ENCODE measurements at places on chromosomes 12 and 14.

GRCh38 chr14:61929651-61930050 lies 167.4 kb downstream of the SNAPC1 start:
- DNase-seq: no peak

DNA sequence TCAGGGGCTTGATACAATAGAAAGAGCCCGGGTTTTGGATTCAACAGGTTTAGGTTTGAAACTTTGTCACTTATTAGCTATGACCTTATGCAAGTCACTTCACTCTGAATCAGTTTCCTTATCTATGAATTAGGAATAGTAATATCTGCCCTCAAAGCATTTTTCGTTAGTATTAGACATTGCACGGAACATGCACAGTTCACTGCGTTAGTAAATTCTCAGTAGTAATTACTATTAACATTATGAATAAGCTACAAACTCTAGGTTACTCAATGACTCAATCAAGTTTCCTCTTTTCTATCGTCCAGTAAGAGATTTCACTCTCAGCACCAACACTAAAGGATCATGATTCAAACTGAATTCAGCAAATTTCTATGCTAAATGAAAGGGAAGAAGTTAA lies 150.3 kb downstream of the CEP83 start:
- DNase-seq: no peak

GRCh38 chr12:5611162-5611561 lies 179.3 kb downstream of the NTF3 start:
- no peak for DNase-seq

- no peak for DNase-seq
Measured at GRCh38 chr14:99930420-99931274, 134.6 kb upstream of the EVL start.

DNA sequence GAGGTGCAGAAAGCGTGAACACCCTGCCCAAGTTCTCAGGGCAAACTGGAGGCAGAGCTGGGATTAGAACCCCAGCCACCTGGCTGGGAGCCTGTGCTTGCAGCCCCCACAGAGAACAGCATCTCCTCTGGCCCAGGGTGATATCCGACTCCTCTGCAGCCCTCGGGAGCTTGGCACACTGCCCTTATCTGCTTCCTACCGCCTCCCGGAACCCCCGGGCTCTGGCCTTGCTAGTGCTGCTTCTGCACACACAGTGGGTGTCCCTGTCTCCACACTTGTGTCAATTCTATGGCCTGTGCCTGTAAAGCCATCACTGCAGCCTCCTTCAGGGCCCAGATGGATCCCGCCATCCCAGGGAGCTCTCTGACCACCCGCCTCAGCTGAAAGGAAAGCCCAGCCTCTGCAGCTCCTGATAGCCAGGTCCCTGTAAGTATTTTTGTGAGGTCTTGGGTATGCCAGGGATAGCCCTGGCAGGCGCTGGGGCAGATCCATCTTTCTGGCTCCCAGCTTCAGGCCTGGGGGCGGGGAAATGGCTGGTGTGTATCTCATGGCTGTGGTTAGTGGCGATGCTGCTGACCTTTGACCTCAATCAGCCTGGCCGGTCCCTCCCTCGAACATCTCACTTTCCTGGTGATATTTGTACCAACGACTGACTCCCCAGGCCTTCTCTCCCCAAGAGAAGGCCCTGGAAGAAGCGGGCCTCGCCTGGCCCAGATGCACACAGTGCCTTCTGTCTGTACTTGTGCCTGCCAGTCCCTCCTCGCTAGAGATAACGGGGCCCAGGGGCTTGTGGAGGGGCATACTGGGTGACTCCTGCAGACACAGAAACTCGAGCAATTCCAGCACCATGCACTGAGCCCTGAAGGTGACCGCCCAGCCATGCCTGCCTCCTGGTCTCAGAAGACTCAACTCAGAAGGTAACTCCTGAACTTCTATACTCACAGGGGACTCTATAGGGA lies 183.8 kb downstream of the CALM1 start:
- DNase-seq: no peak

GRCh38 chr12:19217446-19217845 lies 87.9 kb downstream of the PLEKHA5 start:
- no peak for DNase-seq

- no peak for DNase-seq
Measured at GRCh38 chr12:108117163-108117849, 11.8 kb upstream of the WSCD2 start.

- no peak for DNase-seq
Measured at GRCh38 chr12:67650388-67651131, 2.0 kb downstream of the DYRK2 start.

- no peak for DNase-seq
Measured at GRCh38 chr12:31796270-31796951, 67.6 kb upstream of the AMN1 start.

DNA sequence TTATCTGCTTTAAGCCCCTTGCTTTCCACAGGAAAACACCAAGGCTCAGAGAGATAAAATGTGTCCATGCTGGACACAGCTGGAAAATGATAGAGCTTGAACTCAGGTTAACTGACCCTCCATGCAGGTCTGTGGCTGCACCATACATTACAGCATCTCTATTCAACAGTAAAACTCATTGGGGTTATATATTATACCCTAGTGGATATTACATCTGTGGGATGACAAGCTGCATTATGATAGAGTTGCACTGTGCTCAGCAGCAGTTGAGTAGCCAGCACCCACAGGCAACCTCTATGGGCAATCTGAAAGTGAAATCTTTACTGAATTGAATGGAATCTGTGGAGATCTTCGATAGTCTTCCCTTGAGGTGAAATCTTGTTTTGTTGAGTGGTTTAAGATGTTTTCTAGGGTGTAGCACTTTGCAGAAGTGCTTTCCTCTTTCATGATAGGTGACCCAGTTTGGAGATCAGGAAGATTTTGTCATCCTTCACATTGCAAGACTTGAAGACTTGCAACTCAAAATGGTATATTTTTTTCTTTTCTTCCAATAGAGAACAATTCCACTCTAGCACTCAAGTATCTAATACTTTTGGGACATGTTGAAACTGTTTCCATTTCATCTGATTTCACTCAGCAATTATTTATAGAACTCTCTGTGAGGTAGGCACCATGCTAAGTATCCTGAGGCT lies 389.2 kb downstream of the RAD51B start:
- DNase-seq: no peak

DNA sequence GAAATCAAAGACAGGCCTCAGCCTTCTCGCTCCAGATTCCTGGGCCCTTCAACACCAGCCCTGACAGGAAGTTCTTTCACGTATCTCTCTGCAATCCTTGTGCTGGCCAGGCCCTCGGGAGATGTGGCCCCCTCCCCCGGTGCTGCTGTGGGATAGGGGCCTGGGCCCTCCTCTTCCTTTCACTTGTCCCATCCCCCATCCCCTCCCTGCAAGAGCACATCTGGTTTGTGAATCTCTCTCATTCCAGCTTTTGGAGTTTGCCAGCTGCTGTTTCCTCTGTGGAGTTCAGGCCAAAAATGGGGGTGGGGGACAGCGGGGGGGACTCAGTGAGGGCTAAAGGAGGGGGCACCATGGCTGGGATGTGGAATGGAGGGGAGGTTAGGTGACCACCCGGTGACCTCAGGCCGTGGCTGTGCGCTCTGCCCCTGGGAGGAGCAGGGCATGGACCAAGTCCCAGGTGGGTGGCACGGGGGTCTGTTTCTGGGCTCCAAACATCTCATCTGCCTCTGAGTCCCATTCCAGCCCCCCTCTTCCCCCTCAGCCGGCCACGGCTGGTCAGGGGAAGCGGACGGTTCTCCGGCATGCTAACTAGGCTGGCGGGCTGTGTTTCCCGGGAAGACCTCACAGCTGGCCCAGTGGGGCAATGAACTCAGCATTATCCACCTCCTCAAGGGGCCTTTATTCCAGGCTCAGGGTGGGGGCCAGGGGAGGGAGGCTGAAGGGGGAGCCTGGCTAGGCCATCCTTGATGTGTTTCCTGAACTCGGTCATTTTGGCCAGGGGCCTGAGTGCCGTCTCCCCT lies 7.4 kb downstream of the LRP1 start:
- no peak for DNase-seq

DNA sequence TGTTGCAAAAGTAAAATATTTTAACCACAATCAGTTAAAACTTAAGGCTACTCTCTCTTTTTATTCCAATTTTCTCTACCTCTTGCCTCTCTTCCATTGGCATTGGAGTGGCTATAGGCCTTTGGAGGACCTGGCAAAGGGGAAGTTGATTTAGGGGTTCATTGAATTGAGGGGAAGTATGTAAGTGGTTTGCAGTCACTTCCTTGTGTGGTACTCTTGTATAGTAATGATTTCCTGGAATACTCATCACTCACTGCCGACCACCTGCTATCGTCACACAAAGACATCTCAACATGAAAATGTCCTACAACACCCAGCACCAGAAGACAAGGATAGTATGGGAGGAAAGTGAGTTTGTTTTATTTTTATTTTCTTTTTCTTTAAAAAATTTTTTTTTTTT lies 45.7 kb upstream of the CPM start:
- DNase-seq: no peak

- no peak for DNase-seq
Measured at GRCh38 chr12:55946553-55946952, 15.6 kb downstream of the DGKA start.

DNA sequence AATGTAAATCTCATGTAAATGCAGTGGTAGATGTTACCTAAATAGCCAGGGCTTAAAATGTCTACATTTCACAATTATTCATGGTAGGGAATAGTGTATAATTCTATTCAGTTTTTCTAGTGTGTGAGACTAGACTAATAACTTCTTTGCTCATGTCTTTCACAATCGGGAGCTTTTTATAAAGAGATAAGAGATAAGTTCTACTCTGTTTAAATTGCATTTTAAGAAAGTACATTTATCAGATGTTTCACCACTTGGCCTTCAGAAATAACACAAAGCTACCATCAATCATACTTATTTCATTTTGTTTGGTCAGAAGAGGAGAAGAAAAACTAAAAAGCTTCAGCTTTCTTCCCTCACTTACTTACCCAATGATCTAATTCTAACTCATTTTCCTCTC lies 725.5 kb upstream of the FLRT2 start:
- DNase-seq: no peak

GRCh38 chr12:12474931-12475795 lies 87.5 kb downstream of the DUSP16 start:
- peak; percentile 17 for DNase-seq

GRCh38 chr12:131011165-131012079 lies 57.7 kb downstream of the ADGRD1 start:
- no peak for DNase-seq

- no peak for DNase-seq
Measured at GRCh38 chr12:108587826-108588225, 10.1 kb downstream of the TMEM119 start.

GRCh38 chr12:124760560-124760959 lies 103.1 kb downstream of the SCARB1 start:
- DNase-seq: no peak

DNA sequence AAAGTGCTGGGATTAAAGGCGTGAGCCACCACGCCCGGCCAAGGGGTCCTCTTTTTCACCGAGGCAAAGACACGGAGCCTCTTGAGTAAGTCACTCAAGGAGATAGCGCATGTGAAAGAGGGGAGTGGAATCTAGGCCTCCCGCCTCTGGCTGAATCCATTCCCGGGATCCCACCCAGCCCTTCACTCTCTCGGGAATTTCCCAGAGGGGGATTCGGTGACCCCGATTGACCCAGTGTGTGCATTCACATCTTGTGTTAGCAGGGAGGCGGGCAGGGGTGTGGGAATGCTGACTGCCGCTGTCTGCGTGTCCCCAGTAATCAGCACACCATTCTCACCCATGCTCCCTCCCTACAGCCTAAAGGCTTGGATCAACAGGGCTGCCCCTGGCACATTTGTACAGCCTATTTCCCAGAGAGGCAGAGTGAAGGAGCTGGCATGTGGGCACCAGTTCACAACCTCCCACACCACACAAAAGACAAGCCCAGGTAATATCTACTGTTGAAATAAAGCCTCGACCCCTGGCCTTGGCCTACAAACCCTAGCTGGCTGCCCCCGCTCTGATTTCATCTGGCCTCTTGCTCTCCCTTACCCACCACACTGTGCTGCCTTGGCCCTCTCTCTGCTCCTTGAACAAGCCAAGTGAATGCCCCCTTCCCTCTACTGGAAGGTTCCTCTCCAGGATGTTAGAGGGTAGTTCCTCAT lies 1.3 kb upstream of the LTBP2 start:
- no peak for DNase-seq

GRCh38 chr14:35380794-35381193 lies 23.8 kb downstream of the NFKBIA start:
- no peak for DNase-seq

DNA sequence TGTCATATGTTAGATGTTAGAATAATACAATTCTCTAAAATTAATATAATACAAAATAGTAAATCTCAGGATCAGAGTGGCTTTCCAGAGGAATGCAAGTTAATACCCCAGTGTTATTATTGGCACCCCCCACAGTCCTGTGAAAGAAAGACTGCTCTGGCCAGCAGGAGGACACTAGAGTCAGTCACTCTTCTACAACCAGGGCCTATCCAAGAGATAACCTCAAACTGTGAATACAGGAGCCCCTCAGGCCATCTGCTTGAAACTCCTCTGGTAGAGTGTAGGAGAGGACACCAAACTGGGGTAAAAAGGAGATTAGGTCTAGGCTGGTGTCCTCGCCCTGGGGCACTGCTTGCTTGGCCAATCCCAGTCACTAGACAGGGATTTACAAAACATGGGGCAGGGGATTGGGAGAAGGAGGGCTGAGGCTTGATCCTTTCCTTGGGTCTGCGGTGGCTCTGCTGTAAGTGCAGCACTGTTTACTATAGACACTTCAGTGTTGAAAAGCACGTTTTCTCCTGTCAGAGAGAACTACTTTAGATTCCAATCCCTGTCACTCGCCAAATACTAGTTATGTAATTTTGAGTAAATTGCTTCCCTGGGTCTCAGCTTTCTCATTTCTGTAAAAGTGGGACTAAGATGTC lies 44.5 kb upstream of the PTPRR start:
- DNase-seq: no peak

DNA sequence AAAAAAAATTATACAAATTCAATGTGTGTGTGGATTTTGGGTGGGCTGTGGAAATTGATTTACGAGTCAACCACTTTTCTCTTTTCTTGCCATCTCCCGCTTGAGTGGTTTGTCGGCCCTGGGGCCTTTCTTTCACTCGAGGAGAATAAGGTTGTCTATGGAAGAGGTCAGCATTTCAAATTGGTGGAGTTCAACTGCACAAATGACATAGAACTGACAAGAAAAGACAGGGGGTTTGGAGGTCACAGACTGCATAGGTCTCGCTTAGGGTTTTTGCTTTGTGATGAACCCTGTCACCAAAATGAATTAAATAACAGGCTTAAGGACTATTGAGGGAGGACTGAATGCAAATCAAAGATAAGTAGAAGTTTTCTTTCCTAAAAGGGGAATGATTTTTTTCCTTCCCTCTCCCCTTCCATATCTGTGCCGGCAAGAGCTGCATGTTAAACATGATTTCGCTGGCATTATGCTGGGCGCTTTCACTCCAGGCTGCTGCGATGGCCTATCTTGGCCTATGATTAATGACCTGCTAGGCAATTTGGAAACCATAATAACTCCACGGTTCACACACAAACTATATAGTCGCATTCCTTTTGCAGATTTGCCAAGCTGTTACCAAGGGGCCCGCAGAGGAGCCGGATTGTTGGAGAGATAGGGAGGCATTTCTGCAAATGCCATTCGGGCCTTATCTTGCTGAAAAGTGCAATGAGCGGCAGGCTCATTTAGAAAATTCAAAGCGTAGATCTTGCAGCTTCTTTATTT lies 20.7 kb downstream of the ASCL1 start:
- DNase-seq: no peak

- no peak for DNase-seq
Measured at GRCh38 chr14:69882116-69882864, 3.1 kb downstream of the SMOC1 start.

GRCh38 chr12:2336409-2336829 lies 283.6 kb downstream of the CACNA1C start:
- no peak for DNase-seq
